ENCODE measurements at places on chromosomes 16 and 17.

DNA sequence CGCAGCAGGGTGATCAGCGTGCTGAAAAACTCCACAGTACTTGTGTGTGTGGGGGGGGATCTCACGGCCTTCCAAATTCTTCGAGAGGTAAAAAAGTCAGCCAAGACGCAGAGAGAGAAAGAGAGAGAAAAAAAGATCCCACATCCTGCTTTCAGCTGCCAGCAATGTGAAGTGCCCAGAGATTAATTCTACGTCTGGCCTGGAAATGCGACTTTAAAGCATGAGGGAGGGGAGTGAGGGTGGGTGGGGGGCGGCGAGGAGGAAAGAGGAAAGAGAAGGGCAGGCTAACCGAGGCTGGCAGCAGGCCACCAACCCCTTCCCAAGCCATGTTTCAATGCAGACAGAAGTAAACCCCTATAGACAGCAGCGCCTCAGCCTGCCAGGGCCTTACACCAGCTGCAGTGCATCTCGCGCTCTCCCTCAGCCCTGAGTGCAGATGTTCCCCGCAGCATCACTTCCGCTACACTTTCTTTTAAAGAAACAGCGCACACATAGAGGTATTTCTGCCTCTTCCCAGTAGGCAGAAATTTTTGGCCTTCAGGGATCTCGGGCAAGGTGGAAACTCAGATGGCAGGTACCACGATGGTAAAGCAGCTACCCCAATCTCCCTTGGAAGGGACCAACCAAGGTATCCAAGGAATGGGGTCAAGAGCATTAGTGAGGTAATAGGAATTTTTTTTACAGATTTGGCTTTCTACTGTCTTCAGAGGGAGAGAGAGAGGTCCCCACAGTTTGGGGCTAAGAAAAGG is 87.8 kb downstream of the SMG6 start:
- peak; percentile 65 for DNase-seq

GRCh38 chr17:3566551-3566950 is 8.9 kb upstream of the TRPV3 start:
- no peak for DNase-seq

- no peak for DNase-seq
Measured at GRCh38 chr16:3690980-3691720, 26.2 kb downstream of the TRAP1 start.

GRCh38 chr17:1487939-1488825 is 4.3 kb downstream of the MYO1C start:
- peak; percentile 61 for DNase-seq

DNA sequence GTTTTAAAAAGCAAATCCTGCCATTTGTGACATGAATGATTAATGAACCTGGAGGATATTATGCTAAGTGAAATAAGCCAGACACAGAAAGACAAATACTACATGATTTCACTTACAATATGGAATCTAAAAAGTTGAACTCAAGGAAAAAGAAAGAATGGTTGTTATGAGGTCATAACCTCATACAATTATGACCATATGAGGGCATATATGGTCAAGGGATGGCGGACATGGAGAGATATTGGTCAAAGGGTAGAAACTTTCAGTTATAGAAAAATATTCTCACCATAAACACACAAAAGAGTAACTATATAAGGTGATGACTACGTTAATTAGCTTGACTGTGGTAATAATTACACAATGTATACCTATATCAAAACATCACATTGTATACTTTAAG is 56.5 kb downstream of the MYO1D start:
- no peak for DNase-seq

GRCh38 chr17:63405741-63406261 is 40.3 kb downstream of the CYB561 start:
- no peak for DNase-seq

GRCh38 chr17:82892899-82893565 is 53.2 kb upstream of the ZNF750 start:
- peak; percentile 82 for DNase-seq

DNA sequence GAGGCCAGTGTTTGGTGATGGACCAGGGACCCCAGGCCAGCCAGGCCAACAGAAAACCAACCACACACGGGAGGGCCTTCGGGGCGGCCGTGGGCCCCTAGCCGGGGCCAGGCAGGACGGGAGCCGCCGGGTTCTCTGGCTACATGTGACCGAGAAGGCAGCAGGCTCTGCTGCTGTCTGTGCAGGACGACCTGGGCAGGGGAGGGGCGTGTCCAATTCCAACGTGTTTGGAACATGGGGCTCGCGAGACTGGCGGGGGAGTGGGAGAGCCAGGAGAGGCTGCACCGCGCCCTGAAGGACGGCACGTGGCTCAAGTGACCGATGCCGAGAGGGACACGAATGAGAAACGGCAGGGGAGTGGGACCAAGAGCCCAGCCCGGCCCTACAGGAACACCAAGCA is 75.4 kb downstream of the LMF1 start:
- no peak for DNase-seq

DNA sequence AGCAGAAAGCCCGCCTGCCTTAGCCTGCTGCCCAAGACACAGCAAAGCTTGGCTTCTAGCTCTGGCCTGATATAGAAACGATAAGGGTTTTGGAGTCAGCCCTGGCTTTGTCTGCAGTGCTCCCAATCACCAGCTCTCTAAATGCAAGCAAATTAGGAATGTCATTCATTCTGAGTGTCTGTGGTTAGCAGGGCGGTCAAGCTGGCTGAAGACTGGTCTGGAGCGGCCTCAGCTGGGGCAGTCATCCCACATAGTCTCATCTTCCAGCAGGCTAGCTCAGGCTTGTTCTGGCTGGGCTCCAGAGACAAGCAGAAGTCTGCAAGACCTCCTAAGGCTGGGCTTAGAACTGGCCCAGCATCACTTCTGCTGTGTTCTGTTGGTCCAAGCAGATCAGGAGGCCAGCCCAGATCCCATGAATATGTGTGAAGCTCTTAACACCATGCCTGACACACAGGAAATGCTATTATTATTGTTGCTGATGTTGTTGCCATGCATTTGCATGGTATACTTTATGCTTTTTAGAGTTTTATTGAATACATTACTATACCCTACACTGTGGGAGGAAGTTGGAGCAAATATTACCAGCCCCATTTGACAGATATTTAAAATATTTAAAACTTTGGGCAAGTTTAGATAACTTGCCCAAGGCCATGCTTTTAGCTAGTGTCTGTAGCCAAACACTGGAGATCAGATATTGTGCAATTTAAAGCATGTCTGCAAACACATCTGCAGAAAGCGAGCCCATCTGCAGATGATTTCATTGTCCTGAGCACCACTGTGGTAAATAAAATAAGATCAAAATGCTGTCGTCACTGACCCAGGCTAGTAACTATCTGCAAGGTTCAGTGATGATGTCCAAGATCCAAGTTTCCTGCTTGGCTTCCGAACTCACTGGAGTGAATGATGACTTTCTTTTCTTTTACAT is 24.8 kb downstream of the TMC7 start:
- DNase-seq: no peak

DNA sequence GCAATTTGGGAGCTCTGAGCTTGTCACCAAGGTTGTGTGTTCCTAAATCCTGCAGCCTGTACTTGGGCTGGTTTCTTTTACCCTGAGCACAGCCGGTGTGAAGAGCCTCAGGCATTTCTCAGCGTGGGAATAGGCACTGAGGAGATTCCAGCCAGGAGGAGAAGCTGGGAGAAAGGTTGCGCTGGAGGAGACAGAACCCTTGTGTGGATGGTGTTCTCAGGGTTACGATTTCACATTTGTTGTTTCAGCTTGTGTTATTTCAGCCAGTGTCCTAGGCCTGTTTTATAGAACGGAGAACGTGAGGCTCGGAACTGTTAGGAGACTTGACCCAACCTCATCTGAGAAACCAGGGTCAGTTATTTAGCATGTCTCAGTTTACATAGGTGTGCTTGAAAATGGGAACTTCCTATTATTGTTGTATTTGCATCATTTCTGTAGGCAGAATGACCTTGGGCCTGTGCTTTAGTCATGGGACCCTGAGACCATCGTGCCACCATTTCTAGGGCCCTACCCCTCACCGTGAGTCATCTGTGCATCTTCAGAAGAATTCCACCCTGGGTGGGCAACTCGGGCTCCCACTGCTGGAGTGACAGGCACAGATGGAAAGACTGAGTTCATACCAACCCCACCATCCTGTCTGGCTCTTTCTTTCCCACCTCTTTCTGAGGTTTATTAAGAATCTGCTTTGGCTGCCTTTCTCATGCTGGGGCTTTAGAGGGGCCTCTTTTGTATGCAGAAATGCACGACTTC is 134.9 kb downstream of the MSI2 start:
- no peak for DNase-seq

GRCh38 chr17:68910789-68911431 is 44.3 kb downstream of the ABCA8 start:
- no peak for DNase-seq

DNA sequence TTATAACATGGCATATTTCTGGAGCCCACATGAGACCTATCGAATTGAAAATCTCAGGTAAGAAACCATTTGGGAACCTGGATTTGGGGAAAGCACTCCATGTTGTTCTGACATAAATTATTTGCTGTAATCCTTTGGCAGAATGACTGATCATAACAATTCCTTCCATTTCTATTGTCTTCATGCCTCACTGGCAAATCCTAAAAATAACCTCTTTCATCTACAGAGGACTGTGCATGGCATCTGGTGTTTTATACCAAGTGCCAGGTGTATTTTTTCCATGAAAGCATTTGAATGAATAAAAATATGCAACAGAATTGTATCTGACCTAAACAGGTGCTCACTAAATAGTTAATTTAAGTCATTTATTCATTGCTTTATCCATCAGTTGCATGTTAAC is 33.7 kb upstream of the COQ7 start:
- DNase-seq: no peak

DNA sequence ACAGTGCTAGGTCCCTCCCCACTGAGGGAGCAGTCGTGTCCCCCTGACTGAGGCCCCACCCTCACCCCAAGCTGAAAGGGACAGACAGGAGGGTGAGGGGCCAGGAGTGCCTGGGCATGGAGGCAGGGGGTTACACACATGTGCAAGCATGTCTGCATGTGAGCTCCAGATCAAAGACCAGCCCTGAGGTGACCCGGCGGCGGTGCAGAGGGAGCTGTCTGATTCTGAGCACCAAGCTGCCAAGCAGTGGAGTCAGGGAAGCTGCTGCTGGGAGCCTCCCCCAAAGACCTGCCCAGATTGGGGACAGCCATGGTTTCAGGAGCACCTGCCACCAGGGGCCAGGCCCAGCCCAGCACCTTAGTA is 5.5 kb downstream of the DLX3 start:
- DNase-seq: no peak

GRCh38 chr16:77775911-77776909 is 12.2 kb upstream of the VAT1L start:
- DNase-seq: no peak

GRCh38 chr16:53087101-53087500 is 32.3 kb downstream of the CHD9 start:
- DNase-seq: no peak

GRCh38 chr16:86384263-86384649 is 126.1 kb upstream of the FOXF1 start:
- DNase-seq: no peak

GRCh38 chr17:47197821-47198220 is 8.7 kb upstream of the CDC27 start:
- DNase-seq: no peak

DNA sequence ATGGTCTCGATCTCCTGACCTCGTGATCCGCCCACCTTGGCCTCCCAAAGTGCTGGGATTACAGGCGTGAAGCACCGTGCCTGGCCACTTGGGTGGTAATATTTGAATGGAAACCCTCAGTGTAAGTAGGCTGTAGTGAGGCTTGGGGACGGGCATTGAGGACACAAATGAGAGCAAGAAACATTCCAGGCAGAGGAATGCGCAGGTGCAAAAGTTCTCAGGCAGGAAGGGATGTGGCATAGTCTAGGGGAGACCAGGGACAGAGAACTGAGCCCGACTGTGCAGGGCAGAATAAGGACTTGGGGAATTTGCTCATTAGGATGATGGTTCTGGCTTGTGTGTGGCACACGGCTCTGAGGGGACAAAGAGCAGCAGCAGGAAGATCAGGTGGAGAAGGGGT is 54.8 kb downstream of the GRB2 start:
- DNase-seq: no peak

DNA sequence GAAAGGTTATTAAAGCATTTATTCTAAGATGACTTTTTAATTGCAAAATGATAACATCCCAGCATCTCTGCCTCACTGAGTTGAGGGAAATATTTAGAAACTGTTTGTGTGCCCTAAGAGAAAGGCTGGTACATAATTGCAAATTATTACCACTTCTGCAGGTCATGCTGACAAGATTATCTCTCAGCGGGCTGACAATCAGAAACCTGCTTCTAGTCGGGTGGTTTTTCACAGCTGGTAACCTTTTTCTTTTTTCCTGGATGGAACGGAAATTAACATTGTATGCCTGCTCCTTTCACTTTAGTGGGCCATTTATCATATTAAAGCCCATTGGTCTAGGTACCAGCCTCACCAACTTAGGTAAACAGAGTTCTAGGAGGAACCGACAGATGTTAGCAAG is 17.0 kb upstream of the NUDT7 start:
- no peak for DNase-seq

- DNase-seq: no peak
Measured at GRCh38 chr17:41326173-41327145, 10.9 kb upstream of the KRTAP17-1 start.

GRCh38 chr16:1437606-1438005 is 6.7 kb downstream of the PERCC1 start:
- DNase-seq: no peak

GRCh38 chr16:83561876-83562275 is 245.9 kb upstream of the HSBP1 start:
- DNase-seq: no peak

- no peak for DNase-seq
Measured at GRCh38 chr16:12625068-12625467, 178.6 kb downstream of the CPPED1 start.

- DNase-seq: peak; percentile 20
Measured at GRCh38 chr17:16491131-16491702, 776 bp downstream of the LRRC75A start.

DNA sequence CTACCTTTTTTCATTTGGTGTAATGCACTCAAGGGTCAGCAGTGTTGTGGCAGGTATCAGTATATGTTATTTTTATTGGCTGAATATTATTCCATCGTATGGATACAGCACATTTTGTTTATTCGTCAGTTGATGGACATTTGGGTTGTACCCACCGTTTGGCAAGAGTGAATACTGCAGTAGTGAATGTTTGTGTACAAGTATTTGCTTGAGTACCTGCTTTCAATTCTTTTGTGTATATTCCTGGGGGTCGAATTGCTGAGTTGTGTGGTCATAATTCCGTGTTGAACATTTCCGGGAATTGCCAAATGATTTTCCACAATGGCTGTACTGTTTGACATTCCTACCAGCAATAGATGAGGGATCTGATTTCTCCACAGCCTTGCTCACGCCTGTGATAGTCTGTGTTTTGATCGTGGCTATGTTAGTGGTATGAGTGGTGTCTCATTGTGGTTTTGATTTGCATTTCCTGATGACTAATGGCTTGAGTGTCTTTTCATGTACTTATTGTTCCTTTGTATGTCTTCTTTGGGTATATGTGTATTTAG is 108.4 kb downstream of the OR1D5 start:
- no peak for DNase-seq

- DNase-seq: no peak
Measured at GRCh38 chr17:60098578-60098977, 19.9 kb upstream of the HEATR6 start.

- no peak for DNase-seq
Measured at GRCh38 chr16:49638673-49639610, 217.0 kb downstream of the ZNF423 start.

GRCh38 chr17:64571746-64572145 is 65.0 kb downstream of the CEP95 start:
- no peak for DNase-seq

- no peak for DNase-seq
Measured at GRCh38 chr17:42201458-42201772, 7.1 kb upstream of the GHDC start.
